Adrenal gland (tissue), 19 donors: ENCODE measurements at places on chromosomes 5 and 9. TPM values are rescaled to one million over a fixed set of nuclear protein-coding genes. Genes with fewer than 3 reads are reported as not detected.

The IARS1 gene
- total RNA-seq: 85.4 TPM

The FPGS gene
- 58.7 TPM for total RNA-seq

GRCh38 chr5:180090098-180090768, 18.7 kb upstream of the RNF130 start:
- H3K4me3 ChIP-seq: peak overlapping the region; percentile 55
- peak overlapping the region; percentile 50 for H3K27ac ChIP-seq
- peak; percentile 70 for DNase-seq
- no peaks in the 10 kb centered on the region for H3K27me3 ChIP-seq

DNA sequence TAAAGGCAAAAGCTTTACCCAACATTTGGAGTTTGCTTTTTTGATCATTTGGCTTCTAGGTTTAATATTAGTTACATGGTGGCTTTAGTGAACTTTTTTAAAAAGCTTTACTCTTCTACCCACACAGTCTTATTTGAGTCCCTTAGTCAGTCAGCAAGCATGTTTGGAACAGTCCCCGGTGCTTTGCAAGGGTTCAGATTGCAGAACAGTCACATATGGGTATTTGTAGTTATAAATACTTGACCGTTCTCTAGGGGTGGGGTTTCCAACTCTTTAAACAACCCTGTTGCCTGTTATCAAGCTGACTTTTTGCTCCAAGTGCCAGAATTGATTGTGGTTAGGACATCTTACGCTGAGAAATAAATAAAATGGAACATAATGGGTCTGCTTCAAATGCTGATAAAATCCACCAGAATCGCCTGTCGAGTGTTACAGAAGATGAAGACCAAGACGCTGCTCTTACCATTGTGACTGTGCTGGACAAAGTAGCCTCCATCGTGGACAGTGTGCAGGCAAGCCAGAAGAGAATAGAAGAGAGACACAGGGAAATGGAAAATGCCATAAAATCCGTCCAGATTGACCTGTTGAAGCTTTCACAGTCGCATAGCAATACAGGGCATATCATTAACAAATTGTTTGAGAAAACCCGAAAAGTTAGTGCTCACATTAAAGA, at the start of gene CAVIN4:
CAVIN4 (plus strand) TSS at position 304 of the 673 bp plus-strand sequence; CDS start at position 369, 65 bp downstream.
- H3K4me1 ChIP-seq: no peaks in the 10 kb centered on the region
- H3K4me3 ChIP-seq: no peak within 1 kb of the TSS
- H3K36me3 ChIP-seq: no peaks in the 10 kb centered on the region
- H3K27me3 ChIP-seq: no peaks in the 10 kb centered on the region

- H3K27me3 ChIP-seq: no peaks in the 10 kb centered on the region
- H3K27ac ChIP-seq: no peak overlapping the region
- H3K36me3 ChIP-seq: no peaks in the 10 kb centered on the region
- no peak for DNase-seq
Observed at GRCh38 chr5:10446490-10446889, 4.8 kb downstream of the ROPN1L start.

The TRMO gene
- total RNA-seq: 18.0 TPM

DNA sequence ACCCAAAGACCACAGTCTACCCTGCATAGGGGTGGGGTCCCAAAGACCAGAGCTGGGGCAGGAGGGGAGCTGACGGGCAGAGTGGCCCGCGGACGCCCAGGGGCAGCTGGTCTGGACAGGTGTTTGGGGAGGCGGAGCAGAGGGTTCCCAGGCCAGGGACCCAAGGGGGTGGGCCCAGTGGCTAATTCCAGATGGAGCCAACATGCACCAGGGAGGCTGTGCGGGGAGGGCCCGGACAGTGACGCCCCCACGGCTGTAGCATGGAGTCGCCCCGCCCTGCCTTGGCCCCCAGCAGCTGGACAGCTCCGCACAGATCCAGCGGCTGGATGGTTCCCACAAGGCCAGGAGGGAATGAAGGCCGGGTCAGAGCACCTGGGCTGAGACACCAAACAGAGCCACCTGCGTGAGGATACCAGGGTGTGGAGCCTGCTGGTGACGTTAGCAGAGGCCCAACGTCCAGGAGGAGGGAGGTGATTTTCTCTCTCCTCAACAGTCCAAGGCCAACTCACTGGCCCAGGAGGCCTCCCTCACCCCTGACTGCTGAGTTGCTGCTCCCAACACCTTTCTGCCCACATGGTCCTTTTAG, 55.3 kb upstream of the EGFL7 start:
- H3K27ac ChIP-seq: no peak overlapping the region
- H3K4me1 ChIP-seq: no peaks in the 10 kb centered on the region
- H3K36me3 ChIP-seq: no peaks in the 10 kb centered on the region
- H3K4me3 ChIP-seq: no peak overlapping the region

DNA sequence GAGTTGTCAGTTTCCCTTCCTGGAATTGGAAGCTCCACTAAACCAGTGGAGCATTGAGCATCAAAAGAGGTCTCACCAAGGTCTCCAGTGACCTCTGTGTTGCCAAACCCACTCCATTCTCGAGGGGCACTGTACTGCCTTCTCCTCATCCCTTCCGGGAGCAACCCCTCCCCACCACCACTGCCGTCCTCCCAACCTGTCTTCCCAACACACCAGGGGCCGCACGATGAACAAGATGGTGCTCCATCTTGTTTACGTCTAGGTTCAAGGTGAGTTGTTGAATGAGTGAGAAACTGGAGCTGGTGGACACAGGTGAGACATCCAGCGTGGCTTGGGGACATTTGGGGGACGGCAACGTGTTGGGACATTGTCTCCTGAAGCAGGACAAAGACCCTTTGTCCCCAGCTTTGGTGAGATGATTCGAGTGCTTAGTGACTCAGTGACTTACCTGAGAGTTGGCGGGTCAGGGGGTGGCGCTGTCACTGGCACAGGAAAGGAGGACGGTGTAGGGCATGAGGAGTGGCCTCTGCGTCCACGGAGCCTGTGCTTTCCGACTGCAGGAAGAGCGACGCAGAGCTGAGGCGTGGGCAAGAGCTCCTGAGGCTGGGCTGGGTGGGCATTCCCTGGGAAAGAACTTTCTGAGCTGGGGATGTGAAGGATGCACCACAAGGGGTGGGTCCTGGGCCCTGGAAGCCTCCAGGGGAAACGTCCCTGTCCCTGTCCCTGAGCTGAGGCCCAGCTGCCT, 44.8 kb upstream of the RNU6ATAC start:
- no peak overlapping the region for H3K4me3 ChIP-seq
- no peak for DNase-seq
- H3K36me3 ChIP-seq: no peaks in the 10 kb centered on the region
- H3K4me1 ChIP-seq: peaks cover 8% of the 10 kb centered on the region
- no peaks in the 10 kb centered on the region for H3K27me3 ChIP-seq
- no peak overlapping the region for H3K27ac ChIP-seq

The LTC4S gene
- total RNA-seq: 20.9 TPM

- H3K36me3 ChIP-seq: no peaks in the 10 kb centered on the region
- H3K4me1 ChIP-seq: no peaks in the 10 kb centered on the region
- DNase-seq: no peak
- H3K27ac ChIP-seq: no peak overlapping the region
Observed at GRCh38 chr9:12212860-12213259, 480.3 kb upstream of the TYRP1 start.

DNA sequence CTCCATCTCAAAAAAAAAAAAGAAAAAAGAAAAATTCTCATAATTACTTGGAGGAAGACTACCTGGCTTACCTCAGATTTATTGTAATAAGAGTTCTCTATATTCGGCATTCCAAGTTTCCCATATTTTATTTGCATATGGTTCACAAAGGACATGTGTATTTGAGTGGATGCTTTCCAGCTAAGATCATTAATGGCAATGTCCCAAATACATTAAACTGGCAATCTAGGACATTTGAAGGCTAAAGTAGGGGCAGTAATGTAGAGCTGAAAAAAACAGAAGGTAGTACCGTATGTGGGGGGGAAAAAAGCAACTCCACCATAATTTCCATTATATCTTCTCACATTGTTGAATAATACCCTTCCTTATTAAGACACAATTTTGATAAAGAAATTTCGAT, 4.9 kb downstream of the TUT7 start:
- no peaks in the 10 kb centered on the region for H3K36me3 ChIP-seq
- no peaks in the 10 kb centered on the region for H3K27me3 ChIP-seq
- H3K4me1 ChIP-seq: peaks cover 24% of the 10 kb centered on the region
- no peak overlapping the region for H3K4me3 ChIP-seq
- no peak for DNase-seq
- no peak overlapping the region for H3K27ac ChIP-seq

DNA sequence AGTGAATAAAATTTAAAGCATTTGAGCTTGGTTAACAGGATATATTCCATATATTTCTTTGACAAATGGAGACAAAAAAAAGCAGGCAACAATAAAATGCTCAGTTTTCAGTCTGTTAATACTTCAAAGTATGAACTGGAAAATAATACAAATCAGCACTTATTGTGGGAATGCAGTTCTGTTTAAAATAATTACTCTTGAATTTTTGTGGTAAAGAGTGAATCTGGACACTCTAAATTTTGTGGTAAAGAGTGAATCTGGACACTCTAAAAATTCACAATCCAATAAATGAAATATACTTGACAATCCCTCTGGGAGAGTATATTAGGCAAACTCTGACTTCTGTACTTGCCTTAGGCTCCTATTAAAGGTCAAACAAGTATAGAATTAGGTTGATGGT, 141.9 kb upstream of the RASA1 start:
- no peaks in the 10 kb centered on the region for H3K27me3 ChIP-seq
- H3K4me1 ChIP-seq: peaks cover 5% of the 10 kb centered on the region
- H3K36me3 ChIP-seq: no peaks in the 10 kb centered on the region
- DNase-seq: no peak
- H3K27ac ChIP-seq: no peak overlapping the region

DNA sequence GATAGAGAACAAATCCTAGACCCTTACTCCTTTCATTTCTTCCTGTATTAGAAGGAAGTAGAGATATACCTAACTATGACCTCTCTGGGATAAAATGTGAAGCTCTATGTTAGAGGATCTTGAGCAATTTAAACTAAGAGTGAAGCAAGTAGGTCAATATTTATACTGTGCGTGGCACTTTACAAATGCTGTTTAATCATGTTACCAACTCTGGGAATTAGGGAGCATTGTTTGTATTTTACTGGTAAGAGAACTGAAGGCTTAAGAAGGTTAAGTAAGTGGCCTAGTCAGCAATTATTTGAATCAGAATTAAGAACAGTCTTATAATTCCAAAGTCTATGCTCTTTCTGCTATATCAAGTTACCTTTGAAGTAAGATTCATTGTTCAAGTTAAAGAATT, 12.0 kb downstream of the TNC start:
- DNase-seq: no peak
- H3K36me3 ChIP-seq: no peaks in the 10 kb centered on the region
- no peak overlapping the region for H3K27ac ChIP-seq
- H3K27me3 ChIP-seq: no peaks in the 10 kb centered on the region
- no peaks in the 10 kb centered on the region for H3K4me1 ChIP-seq

The PCDHGA6 gene
- total RNA-seq: 2.8 TPM

GRCh38 chr9:78695519-78695918, 398.6 kb downstream of the PSAT1 start:
- H3K27ac ChIP-seq: no peak overlapping the region
- no peaks in the 10 kb centered on the region for H3K4me1 ChIP-seq
- no peak overlapping the region for H3K4me3 ChIP-seq
- DNase-seq: no peak
- no peaks in the 10 kb centered on the region for H3K36me3 ChIP-seq
- H3K27me3 ChIP-seq: no peaks in the 10 kb centered on the region

The LCN6 gene
- total RNA-seq: not detected

DNA sequence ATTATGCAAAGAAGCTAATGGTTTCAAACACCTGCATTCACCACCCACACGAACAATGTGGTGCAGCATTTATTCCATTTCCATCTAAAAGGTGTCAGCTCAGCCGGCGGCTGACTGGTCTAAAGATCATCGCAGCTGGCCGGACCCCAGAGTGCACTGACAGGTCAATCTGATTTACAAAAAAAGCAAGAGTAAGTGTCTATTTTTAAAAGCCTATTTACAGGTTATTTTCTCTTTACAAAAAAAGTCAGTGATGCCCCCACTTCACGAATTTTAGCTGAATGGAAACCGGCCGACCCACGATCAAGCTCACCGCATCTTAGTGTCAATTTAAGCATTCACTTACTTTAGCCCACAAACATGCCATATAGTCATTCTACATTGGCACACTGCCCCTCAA, 58.3 kb downstream of the SEMA4D start:
- no peak overlapping the region for H3K27ac ChIP-seq
- H3K4me3 ChIP-seq: no peak overlapping the region
- no peaks in the 10 kb centered on the region for H3K36me3 ChIP-seq

The NTRK2 gene
- total RNA-seq: 2.4 TPM

GRCh38 chr9:5575000-5575399, 53.9 kb upstream of the RIC1 start:
- H3K4me1 ChIP-seq: no peaks in the 10 kb centered on the region
- H3K27ac ChIP-seq: no peak overlapping the region
- H3K36me3 ChIP-seq: no peaks in the 10 kb centered on the region
- no peak for DNase-seq
- H3K27me3 ChIP-seq: no peaks in the 10 kb centered on the region
- no peak overlapping the region for H3K4me3 ChIP-seq

The HACD4 gene
- 4.5 TPM for total RNA-seq

The CETN3 gene
- 5.0 TPM for total RNA-seq

The ARHGEF37 gene
- total RNA-seq: 3.6 TPM

The PCDHA3 gene
- total RNA-seq: 0.22 TPM

- no peaks in the 10 kb centered on the region for H3K27me3 ChIP-seq
- H3K4me1 ChIP-seq: peaks cover 13% of the 10 kb centered on the region
- no peaks in the 10 kb centered on the region for H3K36me3 ChIP-seq
- H3K4me3 ChIP-seq: no peak overlapping the region
Observed at GRCh38 chr9:91428436-91428835, 4.8 kb upstream of the NFIL3 start.

DNA sequence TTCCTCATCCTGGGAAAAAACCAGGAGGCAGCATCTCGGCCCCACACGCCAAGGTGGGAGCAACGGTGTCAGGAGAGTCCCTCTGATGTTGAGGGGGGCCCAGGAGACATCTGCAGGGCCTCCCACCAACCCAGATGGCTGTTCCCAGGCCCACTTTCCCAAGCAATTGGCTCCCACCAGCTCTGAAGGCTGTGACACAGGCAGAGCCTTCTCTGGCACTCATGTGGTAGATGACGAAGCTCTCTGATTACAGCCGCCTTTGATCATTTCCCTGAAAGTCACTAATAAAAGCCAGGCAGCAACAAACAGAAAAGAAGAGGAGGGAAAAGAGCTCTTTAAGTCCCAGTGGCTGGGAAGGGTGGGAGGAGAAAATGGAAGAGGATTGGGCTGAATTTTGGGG, 226.5 kb downstream of the CDK5RAP2 start:
- H3K4me3 ChIP-seq: no peak overlapping the region
- peak; percentile 74 for DNase-seq
- H3K4me1 ChIP-seq: peaks cover 10% of the 10 kb centered on the region
- no peaks in the 10 kb centered on the region for H3K36me3 ChIP-seq
- peak overlapping the region; percentile 63 for H3K27ac ChIP-seq

GRCh38 chr5:133806847-133807246, 161.6 kb downstream of the C5orf15 start:
- no peaks in the 10 kb centered on the region for H3K4me1 ChIP-seq
- no peaks in the 10 kb centered on the region for H3K36me3 ChIP-seq
- no peak overlapping the region for H3K4me3 ChIP-seq
- DNase-seq: no peak
- no peaks in the 10 kb centered on the region for H3K27me3 ChIP-seq

The ADAMTS13 gene
- 2.1 TPM for total RNA-seq

The CHD1 gene
- 64.9 TPM for total RNA-seq

The IL31RA gene
- not detected for total RNA-seq

The PIK3R1 gene
- 62.2 TPM for total RNA-seq

The DOK3 gene
- total RNA-seq: 15.1 TPM
